ENCODE measurements at places on chromosomes 3 and 15.

GRCh38 chr3:60630953-60631352 lies 620.3 kb downstream of the FHIT start:
- no peak for DNase-seq

DNA sequence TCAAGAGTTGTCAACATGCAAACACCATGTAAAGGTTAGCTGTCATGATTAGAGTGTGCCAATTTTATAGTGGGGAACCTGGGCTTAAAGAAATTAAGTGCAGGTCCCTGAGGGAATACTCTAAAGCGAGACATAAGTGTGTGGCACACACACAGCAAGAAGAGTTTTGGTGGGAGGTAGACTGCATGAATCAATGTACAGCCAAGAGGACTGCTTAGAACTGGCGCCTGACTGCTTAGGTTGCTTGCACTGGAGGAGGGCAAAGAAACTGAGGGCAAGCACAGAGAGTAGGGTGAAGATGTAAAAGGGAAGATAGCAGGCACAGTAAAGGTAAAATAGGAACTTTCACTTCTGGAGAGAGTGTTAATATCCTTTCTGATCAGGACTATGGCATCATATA lies 184.9 kb downstream of the SOX2 start:
- no peak for DNase-seq

DNA sequence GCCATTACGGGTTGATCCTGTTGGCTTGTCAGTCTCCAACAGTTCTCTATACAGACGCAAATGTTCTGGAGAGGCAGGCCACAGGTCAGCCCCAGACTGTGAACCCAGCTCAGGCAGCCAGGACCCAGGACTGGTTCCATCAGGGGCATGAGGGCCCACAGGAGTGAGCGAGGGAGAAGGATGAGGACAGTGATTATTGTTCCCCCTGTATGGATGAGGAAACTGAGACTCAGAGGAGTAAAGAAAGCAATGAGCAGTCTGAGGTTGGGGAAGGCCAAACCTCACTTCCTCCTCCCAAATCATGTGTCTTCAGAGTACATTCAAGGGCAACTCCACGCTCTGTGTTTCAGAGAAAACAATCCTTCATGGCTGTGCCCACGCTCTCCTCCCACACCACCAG lies 121.9 kb downstream of the RPLP1 start:
- DNase-seq, result no peak

DNA sequence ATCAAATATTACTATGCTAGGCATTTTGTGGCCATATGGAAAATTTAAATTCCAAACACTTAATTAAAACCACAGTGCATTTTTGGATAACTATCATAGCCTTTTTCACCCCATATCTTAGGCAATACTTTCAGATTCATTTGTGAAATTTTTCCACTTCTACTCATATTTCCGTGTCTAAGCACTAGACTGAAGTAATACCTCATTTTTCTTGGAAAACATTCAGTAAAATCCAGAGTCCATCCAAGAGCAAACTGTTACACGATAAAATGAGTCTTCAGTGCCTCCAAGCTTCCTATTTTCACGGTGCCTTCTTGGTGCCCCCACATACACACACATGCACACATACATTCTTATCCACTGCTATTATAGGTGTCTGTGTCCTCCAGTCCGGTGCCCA lies 845.9 kb downstream of the TBL1XR1 start:
- no peak for DNase-seq

DNA sequence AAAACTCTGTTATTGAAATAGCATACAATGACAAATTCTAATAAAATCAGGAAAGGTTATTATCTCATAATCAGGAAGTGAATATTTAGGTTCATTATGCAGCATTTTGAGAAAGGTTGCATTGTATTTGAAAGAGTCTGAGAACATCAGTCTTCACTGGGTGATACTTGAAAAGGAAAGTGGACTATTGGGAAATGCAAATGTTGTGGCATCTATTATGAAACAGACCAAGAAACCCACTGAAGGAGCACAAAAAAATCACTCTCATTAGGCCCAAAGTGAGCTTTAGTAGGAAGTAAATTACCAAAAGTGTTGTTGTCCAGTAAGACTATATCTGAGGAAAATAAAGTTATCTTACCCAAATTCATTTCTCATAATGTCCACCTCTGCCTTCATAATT lies 90.8 kb downstream of the ZPLD1 start:
- DNase-seq, result no peak

DNA sequence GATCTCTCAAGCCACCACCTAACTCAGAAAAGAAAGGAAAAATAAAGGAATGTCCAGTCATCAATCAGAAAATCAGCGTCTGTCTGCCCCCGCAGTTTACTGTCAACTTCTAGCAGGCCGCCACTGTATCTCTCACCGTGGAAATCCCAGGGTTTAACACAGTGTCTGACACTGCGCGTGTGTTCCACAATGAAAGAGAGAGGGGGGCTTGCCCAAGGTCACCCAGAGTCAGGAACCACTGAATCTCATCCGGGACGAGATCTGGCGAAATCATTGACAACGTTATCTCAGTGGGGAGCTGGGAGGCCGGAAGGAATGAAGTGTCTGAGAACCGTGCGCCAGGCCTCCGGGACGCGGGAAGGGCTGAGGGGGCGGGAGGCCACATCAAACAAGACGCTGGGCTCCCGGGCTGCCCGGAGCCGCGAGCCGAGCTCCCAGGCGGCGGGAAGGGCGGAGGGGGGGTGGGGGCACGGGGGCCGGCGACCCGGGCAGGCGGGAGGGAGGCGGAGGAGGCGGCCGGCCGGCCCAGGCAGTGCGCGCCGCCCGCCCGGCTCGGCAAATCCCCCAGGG lies 2.2 kb upstream of the HES1 start:
- DNase-seq, result peak; percentile 11

Measured in head of caudate nucleus (tissue), 42 donors.